ENCODE measurements at places on chromosomes 5 and 9. TPM values are rescaled to one million over a fixed set of nuclear protein-coding genes. Genes with fewer than 3 reads are reported as not detected.

DNA sequence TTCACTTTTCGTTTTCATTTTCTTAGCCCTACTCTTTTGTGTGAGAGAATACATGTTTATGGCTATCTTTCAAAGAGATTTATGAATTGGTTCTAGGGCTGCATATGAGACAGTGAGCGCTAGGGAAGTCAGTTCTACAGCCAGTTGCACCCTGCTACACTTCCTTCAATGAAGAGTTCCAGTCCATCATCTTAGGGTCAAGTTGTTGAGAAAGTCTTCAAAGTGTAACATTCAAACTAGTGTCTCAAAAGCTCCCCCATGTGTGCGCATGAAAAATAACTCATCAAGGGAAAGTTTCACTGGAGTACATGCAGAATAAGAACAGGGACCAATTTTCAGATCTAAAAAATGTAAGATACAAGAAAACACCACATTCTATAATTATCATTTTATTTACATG is 317.2 kb downstream of the DEPDC1B start:
- no peaks in the 10 kb centered on the region for H3K4me1 ChIP-seq
- H3K27me3 ChIP-seq = no peaks in the 10 kb centered on the region
- H3K27ac ChIP-seq = no peak overlapping the region
- H3K36me3 ChIP-seq = no peaks in the 10 kb centered on the region
- DNase-seq = no peak

The ENTPD2 gene
- not detected for total RNA-seq

GRCh38 chr9:136403538-136403914 is 3.6 kb upstream of the SNAPC4 start:
- H3K27ac ChIP-seq = peak overlapping the region; percentile 85
- DNase-seq = peak; percentile 57
- no peaks in the 10 kb centered on the region for H3K27me3 ChIP-seq
- peaks cover 10% of the 10 kb centered on the region for H3K36me3 ChIP-seq
- peaks cover 50% of the 10 kb centered on the region for H3K4me1 ChIP-seq

GRCh38 chr5:137320056-137321045 is 178.8 kb downstream of the SPOCK1 start:
- DNase-seq = peak; percentile 33
- H3K27ac ChIP-seq = no peak overlapping the region
- no peak overlapping the region for H3K4me3 ChIP-seq
- no peaks in the 10 kb centered on the region for H3K4me1 ChIP-seq
- H3K36me3 ChIP-seq = no peaks in the 10 kb centered on the region

The OR1L6 gene
- total RNA-seq = not detected

The PCDHB12 gene
- total RNA-seq = not detected

- H3K36me3 ChIP-seq = no peaks in the 10 kb centered on the region
- DNase-seq = no peak
These were observed 42.1 kb downstream of the SEC61B start for GRCh38 chr9:99264070-99264680.

- no peak overlapping the region for H3K27ac ChIP-seq
- no peaks in the 10 kb centered on the region for H3K4me1 ChIP-seq
- no peaks in the 10 kb centered on the region for H3K27me3 ChIP-seq
- H3K4me3 ChIP-seq = no peak overlapping the region
- no peak for DNase-seq
These were observed 45.8 kb downstream of the KIAA1958 start for GRCh38 chr9:112532427-112532826.

DNA sequence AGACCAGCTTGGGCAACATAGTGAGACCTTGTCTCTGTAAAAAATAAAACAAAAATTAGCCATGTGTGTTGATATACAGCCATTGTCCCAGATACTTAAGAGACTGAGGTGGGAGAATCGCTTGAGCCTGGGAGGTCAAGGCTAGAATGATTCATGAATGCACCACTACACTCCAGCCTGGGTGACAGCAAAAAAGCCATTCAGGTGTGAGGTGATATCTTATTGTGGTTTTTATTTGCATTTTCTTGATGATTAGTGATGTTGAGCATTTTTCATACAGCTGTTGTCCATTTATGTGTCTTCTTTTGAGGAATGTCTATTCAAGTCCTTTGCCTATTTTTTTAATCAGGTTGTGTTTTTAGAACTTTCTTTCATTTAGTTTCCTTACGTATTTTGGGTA is 23.2 kb downstream of the MTAP start:
- no peaks in the 10 kb centered on the region for H3K27me3 ChIP-seq
- H3K4me1 ChIP-seq = no peaks in the 10 kb centered on the region
- no peak overlapping the region for H3K27ac ChIP-seq
- no peak for DNase-seq

GRCh38 chr5:76960004-76960625 is 7.3 kb downstream of the CRHBP start:
- H3K36me3 ChIP-seq = no peaks in the 10 kb centered on the region
- no peak for DNase-seq
- no peak overlapping the region for H3K4me3 ChIP-seq
- H3K4me1 ChIP-seq = no peaks in the 10 kb centered on the region

GRCh38 chr9:128201441-128202369 is 1.5 kb upstream of the DNM1 start:
- peaks cover 16% of the 10 kb centered on the region for H3K4me1 ChIP-seq
- H3K4me3 ChIP-seq = no peak overlapping the region
- no peak overlapping the region for H3K27ac ChIP-seq
- peaks cover 2% of the 10 kb centered on the region for H3K27me3 ChIP-seq
- no peak for DNase-seq
- H3K36me3 ChIP-seq = no peaks in the 10 kb centered on the region

DNA sequence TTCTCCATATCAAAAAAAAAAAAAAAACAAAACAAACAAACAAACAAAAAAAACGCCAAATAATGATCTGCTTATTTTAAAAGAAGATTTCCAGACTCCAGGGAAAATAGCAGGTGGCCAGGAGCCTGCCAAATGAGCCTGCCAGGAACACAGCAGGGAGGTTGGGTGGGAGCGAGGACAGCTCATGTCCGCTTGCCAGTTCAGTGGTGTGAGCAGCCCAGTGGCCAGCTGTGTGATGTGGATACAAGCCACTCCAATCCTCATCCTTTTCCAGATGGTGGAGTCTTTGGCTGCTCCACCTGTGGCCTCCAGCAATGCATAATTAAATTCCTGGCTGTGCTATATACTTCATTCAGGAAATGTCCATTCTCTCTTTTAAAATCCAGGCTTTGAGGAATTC is 1025.1 kb upstream of the C9orf72 start:
- no peaks in the 10 kb centered on the region for H3K36me3 ChIP-seq
- no peak for DNase-seq
- H3K27me3 ChIP-seq = no peaks in the 10 kb centered on the region
- H3K4me3 ChIP-seq = no peak overlapping the region
- no peak overlapping the region for H3K27ac ChIP-seq

DNA sequence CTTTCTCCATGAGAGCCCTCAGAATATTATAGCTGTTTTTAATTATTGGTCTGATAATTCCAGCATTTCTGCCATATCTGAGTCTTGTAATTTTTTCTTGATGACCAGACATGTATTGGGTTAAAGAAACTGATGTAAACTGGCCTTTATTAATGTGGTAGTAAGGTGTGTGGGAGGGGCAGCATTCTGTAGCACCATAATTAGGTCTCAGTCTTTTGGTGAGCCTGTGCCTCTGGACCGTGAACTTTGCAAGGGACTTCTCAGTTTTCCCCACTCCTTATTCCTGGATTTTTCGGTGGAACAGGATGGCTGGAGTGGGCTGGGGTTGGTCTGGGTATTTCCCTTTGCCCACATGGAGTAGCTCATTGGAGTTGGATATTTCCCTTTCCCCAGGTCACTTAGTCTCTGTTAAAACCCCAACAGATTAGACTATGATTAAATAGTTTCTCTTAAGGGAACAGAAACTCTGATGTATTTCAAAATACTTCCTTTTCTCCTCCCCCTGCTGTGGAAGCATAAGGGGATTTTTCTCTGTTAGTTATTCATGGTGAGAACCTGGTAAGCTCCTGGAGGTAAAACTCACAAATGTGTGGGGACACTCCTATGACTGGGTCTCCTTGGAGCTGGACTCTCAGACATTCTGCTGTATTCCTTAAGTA is 52.4 kb downstream of the FSD1L start:
- no peak for DNase-seq
- H3K27me3 ChIP-seq = no peaks in the 10 kb centered on the region
- H3K36me3 ChIP-seq = no peaks in the 10 kb centered on the region
- H3K4me3 ChIP-seq = no peak overlapping the region

The PCA3 gene
- not detected for total RNA-seq

The SLCO4C1 gene
- not detected for total RNA-seq

GRCh38 chr9:7443541-7443940 is 356.0 kb downstream of the DMAC1 start:
- no peaks in the 10 kb centered on the region for H3K4me1 ChIP-seq
- no peaks in the 10 kb centered on the region for H3K36me3 ChIP-seq
- no peak overlapping the region for H3K4me3 ChIP-seq
- H3K27me3 ChIP-seq = no peaks in the 10 kb centered on the region
- no peak for DNase-seq

The PCDHGB3 gene
- total RNA-seq = 0.20 TPM
